Left renal cortex interstitium (tissue), 4 donors: ENCODE measurements at places on chromosomes 11 and 22. TPM values are rescaled to one million over a fixed set of nuclear protein-coding genes. Genes with fewer than 3 reads are reported as not detected.
A peak's percentile ranks its signal among the peaks of the same experiment; 100 is the strongest.

DNA sequence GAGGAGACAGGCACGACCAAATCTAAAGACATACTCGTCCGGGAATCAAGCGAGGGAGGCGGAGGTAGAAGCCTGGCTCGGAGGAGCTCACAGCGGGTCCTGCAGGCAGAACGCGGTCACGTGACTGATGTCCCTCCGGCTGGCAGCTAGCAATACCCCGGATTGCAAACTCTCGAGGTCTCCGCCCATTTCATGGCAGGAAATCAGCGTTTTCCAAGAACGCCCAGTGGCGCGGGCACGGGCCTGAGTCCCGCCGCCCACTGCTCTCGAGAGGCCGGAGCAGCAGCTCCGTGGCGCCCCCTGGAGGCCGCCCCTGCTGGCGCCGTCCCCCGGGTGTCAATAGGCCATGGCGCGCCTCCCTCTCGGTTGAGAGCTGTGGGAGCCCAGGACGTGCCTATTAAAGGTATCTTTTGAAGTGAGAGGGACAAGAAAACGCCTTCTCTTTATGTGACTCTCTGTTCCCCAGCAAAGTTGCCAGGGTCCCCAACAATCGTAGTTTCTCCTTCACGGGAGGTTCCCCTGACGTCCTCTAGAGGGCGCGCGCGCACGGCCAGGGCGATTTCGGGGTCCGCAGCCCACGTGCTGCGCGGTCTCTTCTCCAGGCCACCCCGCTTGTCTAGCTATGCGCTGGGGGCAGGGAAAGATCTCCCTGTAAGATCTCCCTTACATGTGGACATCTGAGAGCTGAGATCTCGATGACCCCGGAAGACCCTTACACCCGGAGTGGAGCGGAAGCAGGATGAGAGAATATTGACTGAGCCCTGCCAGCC, 37.3 kb upstream of the RBFOX2 start:
- peak; percentile 69 for DNase-seq

- no peak for DNase-seq
Measured at GRCh38 chr11:95385577-95385976, 154.6 kb upstream of the SESN3 start.

DNA sequence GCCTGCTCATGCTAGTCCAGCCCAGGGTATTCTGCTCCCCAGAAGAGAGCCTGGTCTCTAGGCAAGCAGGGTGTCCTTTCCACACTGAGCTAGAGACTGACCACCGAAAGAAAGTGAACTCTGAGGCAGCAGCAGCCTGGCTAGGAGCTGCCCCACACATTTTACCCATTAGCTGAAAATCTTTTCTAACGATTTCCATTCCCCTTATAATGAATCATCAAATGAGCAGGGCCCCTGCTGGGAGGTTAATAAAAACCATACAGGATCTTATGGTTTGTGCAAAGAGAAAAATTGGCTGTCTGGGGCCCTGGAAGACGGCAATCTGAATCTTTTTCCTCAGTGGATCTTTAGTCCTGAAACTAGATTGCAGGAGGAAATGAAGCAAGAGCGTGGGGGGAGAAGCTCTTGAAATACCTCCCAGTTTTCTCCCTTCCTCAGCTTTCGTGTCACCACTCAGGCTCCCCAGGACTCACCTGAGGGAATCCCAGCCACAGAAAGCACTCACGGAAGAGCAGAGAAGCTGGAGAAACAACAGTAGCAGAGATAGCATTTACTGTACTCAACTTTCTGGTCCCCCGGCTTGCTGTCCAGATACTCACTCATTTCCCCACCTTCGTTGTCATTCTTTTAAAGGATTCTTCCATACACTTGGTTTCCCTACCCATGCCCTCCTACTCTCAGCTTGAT, 74.7 kb upstream of the CD44 start:
- DNase-seq: no peak

GRCh38 chr22:39927544-39927943, 26.7 kb downstream of the GRAP2 start:
- no peak for DNase-seq

DNA sequence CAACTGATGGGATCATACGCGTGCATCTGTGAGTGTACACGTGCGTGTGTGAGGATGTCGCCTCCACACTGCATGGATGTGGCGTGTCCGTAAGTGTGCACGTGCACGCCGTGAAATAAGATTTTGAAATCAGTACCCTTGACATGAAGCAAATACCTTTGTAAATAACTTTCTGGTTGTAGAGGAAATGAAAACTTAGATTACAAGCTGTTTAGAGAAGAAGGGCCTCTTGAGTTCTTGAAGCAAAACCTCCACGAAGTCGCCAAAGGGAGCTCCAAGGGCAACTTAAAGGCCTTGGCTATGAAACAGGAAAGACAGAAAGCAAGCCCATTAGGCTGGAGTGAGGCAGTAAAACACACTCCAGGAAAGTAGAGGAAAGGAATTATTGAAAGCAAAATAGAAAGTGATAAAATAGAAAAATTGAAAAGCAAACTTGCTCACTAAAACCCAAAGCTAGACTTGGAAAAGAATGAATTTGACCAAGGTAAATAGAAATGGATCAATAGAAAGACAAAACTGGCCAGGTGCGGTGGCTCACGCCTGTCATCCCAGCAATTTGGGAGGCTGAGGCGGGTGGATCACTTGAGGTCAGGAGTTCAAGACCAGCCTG, 29.7 kb upstream of the TOLLIP start:
- DNase-seq: no peak

DNA sequence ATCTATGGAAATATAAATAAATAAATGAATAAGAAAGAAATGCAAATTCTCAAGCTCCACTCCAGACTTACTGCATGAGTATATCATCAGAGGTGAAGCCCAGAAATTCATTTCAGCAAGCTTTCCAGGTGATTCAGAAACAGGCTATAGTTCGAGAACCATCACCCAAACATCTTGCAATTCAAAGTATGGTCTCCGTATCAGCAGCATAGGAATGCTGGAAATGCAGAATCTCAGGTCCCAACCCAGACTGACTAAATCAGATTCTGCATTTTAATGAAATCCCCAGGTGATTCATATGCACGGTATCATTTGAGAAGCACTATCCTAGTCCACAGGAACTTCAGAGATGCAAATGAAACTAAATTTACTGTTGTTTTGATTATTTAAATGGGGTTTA, 95.3 kb downstream of the SERGEF start:
- DNase-seq: no peak

- no peak for DNase-seq
Measured at GRCh38 chr11:46981436-46981835, 44.9 kb downstream of the CSTPP1 start.

GRCh38 chr11:4072668-4073285, 21.8 kb upstream of the RRM1 start:
- peak; percentile 77 for DNase-seq

GRCh38 chr22:24101966-24102365, 79.3 kb upstream of the SUSD2 start:
- no peak for DNase-seq

DNA sequence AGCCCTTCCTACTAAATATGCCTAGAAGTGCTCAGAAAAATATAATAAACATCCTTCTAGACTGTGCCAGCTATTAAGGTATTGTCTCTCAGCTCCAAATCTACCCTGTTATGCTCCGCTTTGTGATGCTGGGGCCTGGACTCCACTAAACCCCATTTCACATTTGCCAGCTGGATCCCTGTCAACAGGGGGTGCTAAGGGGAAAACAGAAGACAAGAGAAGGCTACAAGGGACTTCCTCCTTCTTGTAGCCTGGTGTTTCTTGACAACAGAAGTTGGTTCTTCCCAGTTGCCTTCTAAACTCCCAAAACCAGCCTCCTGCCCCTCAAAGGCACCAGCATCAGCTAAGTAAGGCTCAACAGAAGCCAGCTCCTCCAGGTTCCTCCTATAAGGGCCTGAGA, 5.2 kb downstream of the NUMA1 start:
- no peak for DNase-seq

GRCh38 chr11:14443638-14444037, 56.0 kb downstream of the COPB1 start:
- DNase-seq: no peak

- DNase-seq: peak; percentile 88
Measured at GRCh38 chr11:61827571-61828378, at the start of gene FADS2. TSS of gene FADS2 (plus strand) at chr11:61828300. CDS start at chr11:61828391, 91 bp downstream.

GRCh38 chr11:134038897-134039470, 29.9 kb upstream of the JAM3 start:
- DNase-seq: no peak

DNA sequence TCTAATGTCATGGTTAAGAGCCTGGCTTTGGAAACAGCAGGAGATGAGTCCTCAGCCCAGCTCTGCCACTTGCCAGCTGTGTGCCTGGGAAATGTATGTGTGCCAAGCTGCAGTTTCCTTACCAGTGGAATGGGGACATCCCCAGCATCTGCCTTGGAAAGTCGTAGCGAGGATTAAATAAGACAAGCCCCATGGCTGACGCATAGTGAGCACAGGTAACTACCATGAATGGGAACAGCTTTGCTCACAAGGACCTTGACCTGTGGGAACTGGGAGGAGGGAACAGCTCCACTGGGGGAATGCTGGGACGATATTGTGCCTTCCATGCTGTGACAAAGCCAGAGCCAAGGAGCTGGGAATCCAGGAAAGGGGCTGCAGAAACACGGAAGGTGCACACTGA, 2.6 kb upstream of the DSCAML1 start:
- DNase-seq: no peak

- no peak for DNase-seq
Measured at GRCh38 chr11:44029977-44030911, 17.5 kb upstream of the ACCSL start.

- no peak for DNase-seq
Measured at GRCh38 chr11:103624708-103625623, 411.5 kb upstream of the DDI1 start.

DNA sequence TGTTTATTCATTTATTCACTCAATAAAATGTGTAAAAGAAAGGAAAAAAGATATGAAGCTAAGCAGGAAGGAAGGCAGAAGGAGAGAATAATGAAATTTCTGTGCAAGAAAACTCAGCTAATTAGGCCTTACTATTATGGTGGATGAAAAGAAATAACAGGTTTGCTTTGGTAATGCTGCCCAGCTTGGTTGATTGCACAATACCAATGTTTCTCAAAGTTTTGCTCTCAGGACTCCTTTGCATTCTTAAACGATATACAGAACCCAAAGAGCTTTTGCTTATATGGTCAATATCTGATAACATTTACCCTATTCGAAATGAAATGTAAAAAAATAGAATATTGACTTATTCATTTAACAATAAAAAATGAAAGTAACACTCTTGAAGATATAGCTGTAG, 7.3 kb upstream of the CTSC start:
- DNase-seq: no peak

GRCh38 chr11:14908214-14908880, 16.3 kb upstream of the CYP2R1 start:
- DNase-seq: peak; percentile 36

DNA sequence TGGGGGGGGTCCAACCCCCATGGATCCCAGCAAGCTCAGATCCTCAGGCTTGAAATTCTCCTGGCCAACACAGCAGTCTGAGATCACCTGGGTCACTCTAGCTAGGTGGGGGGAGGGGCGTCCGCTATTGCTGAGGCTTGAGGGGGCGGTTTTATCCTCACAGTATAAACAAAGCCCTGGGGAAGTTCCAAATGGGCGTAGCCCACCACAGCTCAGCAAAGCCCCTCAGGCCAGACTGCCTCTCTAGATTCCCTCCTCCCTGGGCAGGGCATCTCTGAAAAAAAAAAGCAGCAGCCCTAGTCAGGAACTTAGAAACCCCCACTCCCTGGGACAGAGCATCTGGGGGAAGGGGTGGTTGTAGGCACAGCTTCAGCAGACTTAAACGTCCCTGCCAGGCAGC, 16.7 kb downstream of the TRPC6 start:
- no peak for DNase-seq

- DNase-seq: no peak
Measured at GRCh38 chr11:61111786-61112517, 9.7 kb downstream of the CD5 start.

DNA sequence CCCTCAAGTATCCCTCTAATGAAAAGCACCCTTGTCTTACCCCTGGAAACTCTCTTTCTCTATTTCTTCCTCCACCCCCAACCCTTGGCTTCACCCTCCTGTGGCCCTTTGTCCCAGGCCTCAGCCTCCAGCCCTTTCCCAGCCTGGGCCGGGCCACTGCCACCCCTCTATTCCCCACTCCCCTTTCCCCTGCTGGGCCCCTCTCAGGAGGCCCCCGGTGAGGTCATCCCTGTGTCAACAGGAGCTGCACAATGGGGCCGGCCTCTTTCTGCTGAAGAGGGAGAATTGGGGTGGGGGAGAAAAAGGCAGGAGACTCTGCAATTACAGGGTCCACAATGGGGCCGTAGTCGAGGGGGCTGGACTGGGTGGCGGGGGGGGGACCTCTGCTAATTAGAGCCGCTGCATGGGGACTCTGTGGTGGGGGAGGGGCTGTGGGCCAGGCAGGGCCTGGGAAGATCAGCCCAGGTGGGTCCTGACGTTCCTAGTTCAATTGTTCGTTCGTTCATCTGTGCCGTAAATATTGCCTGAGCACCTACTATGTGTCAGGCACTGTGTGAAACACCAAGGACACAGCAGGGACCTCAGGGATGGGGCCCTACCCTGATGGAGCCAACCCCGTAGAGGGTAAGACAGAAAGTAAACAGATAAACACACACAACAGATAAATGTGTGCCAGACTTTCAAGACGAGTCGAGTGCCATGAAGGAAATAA, 18.5 kb upstream of the MPPED1 start:
- DNase-seq: no peak

DNA sequence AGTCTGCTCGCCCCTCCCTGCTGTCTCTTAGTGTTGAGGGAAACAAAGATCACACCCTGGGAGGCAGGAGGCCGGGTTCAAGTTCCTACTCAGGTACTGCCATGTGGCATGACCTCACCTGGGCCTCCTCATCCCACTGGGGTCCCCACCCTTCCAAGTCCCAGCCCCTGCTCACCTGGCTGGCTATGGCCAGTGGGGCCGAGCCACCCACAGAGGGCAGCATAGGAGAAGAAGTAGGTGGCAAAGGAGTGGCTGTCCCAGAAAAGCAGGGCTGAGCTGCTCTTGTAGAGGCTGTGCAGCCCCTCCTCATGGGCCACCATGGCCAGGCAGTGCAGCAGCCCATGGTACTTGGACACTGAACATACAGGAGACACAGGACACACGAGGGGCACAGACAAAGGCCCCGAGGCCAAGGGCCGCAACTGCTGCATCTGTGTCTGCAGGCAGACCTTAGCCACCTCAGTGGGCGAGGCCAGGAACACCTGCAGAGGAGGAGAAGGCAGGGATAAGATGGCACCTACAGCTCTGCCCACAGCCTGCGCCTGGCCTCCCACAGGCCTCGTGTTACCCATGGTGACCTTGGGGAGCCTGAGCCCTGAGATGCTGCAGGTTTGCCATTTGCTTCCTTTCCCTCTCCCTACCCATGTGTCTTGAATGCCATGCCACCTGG, 50.6 kb upstream of the MPEG1 start:
- DNase-seq: no peak

The SERPIND1 gene
- 2.2 TPM for polyA plus RNA-seq

The UBE4A gene
- polyA plus RNA-seq: 34.1 TPM

The ISX gene
- polyA plus RNA-seq: 0.20 TPM

The RAG2 gene
- 0.37 TPM for polyA plus RNA-seq

The BCO2 gene
- polyA plus RNA-seq: 2.1 TPM

The MIAT gene
- 0.64 TPM for polyA plus RNA-seq

The PDGFD gene
- 29.8 TPM for polyA plus RNA-seq

The DEUP1 gene
- 1.2 TPM for polyA plus RNA-seq

The LRRC74B gene
- 0.16 TPM for polyA plus RNA-seq
